ENCODE measurements at places on chromosomes 5 and 9. TPM values are rescaled to one million over a fixed set of nuclear protein-coding genes. Genes with fewer than 3 reads are reported as not detected.
A peak's percentile ranks its signal among the peaks of the same experiment; 100 is the strongest.

DNA sequence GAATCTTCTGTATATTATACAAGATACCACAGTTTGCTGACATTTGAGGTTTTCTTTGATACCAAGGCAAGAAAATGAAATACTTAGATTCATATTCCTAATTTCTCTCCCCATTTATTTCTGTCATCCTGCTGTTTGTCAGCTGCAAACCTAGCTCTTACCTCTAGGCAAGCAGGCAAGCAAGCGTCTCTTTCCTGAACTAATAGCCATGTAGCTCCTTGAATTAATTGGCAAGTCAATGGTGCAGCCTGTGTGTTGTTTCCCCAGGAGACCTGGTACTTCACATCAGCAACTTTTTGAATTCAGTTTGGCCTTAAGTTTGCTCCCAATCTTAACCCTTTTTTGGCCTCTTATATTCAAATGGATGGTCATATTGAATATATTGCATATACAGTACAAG is 573.6 kb upstream of the ARRDC3 start:
- no peaks in the 10 kb centered on the region for H3K36me3 ChIP-seq
- H3K27me3 ChIP-seq = no peaks in the 10 kb centered on the region
- H3K27ac ChIP-seq = no peak overlapping the region
- no peak for DNase-seq

DNA sequence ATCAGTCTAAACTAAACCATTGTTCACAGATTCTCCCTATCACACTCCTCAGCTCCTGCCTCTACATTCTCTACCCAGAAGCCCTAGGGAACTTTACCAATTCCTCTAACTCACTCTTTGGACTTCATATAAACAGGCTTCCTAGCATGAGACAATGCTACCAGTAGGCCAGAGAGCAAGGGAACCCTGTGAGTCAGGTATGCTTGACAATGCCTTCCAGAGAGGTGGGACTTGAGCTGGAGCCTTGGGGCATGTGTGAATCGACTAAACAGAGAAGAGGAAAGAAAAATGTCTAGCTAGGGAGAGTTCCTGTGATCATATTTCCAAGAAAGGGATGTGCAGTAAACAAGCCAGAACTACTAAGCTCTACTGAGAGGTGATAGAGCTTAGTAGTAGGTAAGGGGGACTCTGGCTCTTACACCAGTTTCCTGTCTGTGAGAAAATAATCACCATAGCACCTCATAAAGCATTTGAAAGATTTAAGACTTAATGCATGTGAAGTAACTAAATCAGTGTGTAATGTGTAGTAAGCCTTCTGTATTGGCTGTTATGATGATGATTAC is 6.4 kb upstream of the RFK start:
- no peaks in the 10 kb centered on the region for H3K36me3 ChIP-seq
- no peak overlapping the region for H3K4me3 ChIP-seq
- H3K27ac ChIP-seq = no peak overlapping the region
- H3K4me1 ChIP-seq = peaks cover 1% of the 10 kb centered on the region
- DNase-seq = no peak

- H3K36me3 ChIP-seq = no peaks in the 10 kb centered on the region
- H3K27ac ChIP-seq = no peak overlapping the region
- H3K4me1 ChIP-seq = no peaks in the 10 kb centered on the region
- no peak for DNase-seq
- no peak overlapping the region for H3K4me3 ChIP-seq
These were observed 399.2 kb upstream of the GRAMD2B start for GRCh38 chr5:126023994-126024441.

GRCh38 chr5:55159763-55160492 is at the start of gene GPX8:
Gene GPX8 (plus strand): TSS chr5:55160171. CDS start chr5:55160193, 22 bp downstream.
- DNase-seq = no peak
- no peaks in the 10 kb centered on the region for H3K27me3 ChIP-seq
- peak within 1 kb of the TSS; percentile 36 for H3K4me3 ChIP-seq
- H3K4me1 ChIP-seq = no peaks in the 10 kb centered on the region

DNA sequence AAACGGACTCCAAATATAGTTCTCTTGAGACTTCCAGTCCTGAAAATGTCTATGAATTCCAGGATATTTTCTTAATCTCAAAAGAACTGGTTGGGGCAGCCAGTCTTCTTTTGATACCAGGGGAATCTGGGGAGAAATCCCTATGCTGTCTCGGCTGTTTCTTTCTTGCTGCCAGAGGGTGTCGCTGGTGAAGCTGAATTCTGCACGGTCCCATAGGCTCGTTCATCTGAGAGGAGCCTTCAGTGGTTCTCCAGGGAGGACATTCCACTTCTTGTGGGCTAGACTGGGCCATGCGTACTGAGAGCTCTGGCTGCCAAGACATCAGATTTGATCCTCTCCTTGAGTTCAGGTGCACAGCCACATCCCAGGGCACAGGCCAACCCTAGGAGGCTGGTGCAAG is 155.0 kb upstream of the CLINT1 start:
- H3K4me3 ChIP-seq = no peak overlapping the region
- no peak for DNase-seq
- H3K27me3 ChIP-seq = no peaks in the 10 kb centered on the region
- H3K36me3 ChIP-seq = no peaks in the 10 kb centered on the region

- H3K4me3 ChIP-seq = no peak overlapping the region
- H3K4me1 ChIP-seq = no peaks in the 10 kb centered on the region
- no peak overlapping the region for H3K27ac ChIP-seq
- H3K27me3 ChIP-seq = no peaks in the 10 kb centered on the region
These were observed 586.3 kb downstream of the BRINP1 start for GRCh38 chr9:118782790-118783463.

- H3K27ac ChIP-seq = no peak overlapping the region
- no peaks in the 10 kb centered on the region for H3K4me1 ChIP-seq
- H3K27me3 ChIP-seq = no peaks in the 10 kb centered on the region
- DNase-seq = no peak
These were observed 62.4 kb downstream of the TNPO1 start for GRCh38 chr5:72878854-72879253.

- H3K27me3 ChIP-seq = no peaks in the 10 kb centered on the region
- H3K4me1 ChIP-seq = peaks cover 3% of the 10 kb centered on the region
- H3K4me3 ChIP-seq = no peak overlapping the region
- DNase-seq = no peak
- no peaks in the 10 kb centered on the region for H3K36me3 ChIP-seq
These were observed 65.5 kb upstream of the PCSK5 start for GRCh38 chr9:75824816-75825568.

DNA sequence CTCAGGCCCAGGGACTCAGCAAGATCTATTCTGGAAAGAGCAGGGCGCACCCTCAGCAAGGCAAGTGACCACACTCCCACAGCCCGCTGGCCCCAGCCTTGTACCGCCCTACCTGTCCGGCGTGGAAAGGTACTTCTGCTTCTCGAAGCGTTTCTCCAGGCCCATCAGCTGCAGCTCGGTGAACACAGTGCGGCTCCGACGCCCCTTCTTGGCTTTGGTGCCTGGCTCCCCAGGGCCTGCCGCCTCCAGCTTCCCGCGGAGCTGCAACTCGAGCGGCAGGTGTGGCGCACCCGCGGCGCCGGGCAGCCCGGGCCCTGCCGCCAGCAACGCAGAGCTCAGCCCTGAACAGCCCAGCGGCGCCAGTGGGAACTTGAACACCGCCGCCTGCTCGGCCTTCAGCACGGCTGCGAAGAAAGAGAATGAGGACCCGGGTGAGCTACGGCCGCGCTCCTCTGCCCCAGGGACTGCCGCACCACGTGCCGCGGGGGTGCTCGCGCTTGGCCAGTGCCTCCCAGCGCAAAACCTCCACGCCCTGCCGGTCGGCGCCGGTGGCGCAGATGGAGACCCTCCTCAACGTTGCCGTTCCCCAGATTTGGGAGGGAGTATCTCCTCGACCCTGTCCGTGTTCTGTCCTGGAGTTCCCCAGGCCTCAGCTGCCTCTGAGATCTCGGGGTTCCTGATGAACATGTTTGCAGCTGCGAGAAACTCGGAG is 2.2 kb downstream of the BARX1 start:
- no peak overlapping the region for H3K4me3 ChIP-seq
- H3K27me3 ChIP-seq = peaks cover 95% of the 10 kb centered on the region
- no peaks in the 10 kb centered on the region for H3K36me3 ChIP-seq
- DNase-seq = no peak

DNA sequence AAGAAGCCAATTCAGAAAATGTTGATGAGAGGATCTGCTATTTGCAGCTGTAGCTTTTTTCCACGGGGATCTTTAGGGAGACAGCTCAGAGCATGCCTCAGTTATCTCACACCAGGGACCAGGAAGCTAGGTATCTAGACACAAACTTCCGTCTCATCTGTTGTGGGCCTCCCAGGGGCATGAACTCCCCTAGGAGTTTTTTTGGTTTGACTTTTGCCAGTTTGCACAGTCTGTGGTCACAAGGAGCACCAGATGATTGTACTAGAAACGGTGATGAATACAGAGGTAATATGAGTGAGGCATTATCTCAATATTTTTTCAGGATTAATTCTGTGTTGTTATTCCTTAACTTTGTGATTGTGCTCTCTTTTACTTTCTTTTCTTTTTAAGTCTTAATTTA is 533.2 kb upstream of the SEMA6A start:
- H3K27me3 ChIP-seq = no peaks in the 10 kb centered on the region
- DNase-seq = no peak
- no peaks in the 10 kb centered on the region for H3K4me1 ChIP-seq
- no peak overlapping the region for H3K4me3 ChIP-seq
- H3K36me3 ChIP-seq = no peaks in the 10 kb centered on the region

- H3K36me3 ChIP-seq = peaks cover 10% of the 10 kb centered on the region
- no peak for DNase-seq
- no peaks in the 10 kb centered on the region for H3K27me3 ChIP-seq
- no peaks in the 10 kb centered on the region for H3K4me1 ChIP-seq
- H3K27ac ChIP-seq = no peak overlapping the region
These were observed 7.7 kb downstream of the CA9 start for GRCh38 chr9:35681341-35682002.

GRCh38 chr5:61200582-61201155 is 38.4 kb upstream of the SMIM15 start:
- H3K4me1 ChIP-seq = no peaks in the 10 kb centered on the region
- H3K27ac ChIP-seq = no peak overlapping the region
- no peaks in the 10 kb centered on the region for H3K36me3 ChIP-seq

DNA sequence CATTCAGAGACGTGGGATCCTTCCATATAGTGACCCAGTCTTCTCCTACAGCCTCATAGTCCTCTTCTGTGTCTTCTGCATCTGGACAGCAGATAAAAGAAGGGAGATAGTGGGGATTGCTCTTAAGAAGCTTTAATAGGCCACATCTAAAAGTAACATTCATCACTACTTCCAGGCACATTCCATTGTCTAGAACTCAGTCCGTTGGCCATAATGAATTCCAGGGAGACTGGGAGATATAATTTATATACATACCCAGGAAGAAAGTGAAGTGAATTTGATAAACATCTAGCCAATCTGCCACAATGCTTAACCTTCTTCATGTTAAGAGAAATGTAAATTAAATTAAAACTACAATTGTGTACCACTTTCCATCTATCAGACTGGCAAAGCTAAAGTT is 22.5 kb upstream of the GLIPR2 start:
- no peak overlapping the region for H3K4me3 ChIP-seq
- no peak overlapping the region for H3K27ac ChIP-seq
- DNase-seq = no peak
- H3K27me3 ChIP-seq = no peaks in the 10 kb centered on the region
- no peaks in the 10 kb centered on the region for H3K4me1 ChIP-seq
- H3K36me3 ChIP-seq = peaks cover 5% of the 10 kb centered on the region

DNA sequence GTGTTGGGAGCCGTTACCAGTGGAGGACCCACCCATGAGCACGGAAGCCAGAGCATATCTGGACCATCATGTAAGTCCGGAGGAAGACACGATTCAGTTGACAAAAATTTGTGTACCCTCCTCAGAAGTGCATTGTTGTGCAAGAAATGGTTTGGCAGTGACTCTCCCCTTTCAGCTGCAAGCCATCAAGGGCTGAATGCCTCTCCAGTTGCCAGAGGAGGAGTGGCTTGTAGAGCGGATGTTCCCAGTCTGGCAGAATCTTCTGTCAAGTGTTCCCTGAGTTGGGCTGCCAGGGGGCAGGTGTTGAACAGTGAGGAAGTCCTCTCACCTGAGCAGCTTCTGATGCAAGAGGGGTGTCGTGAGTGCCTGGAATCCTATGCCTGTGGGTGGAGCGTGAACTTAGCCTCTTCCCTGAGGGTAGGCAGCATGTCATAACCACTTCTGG is 27.6 kb upstream of the CDKN2AIPNL start:
- H3K36me3 ChIP-seq = no peaks in the 10 kb centered on the region
- peak overlapping the region; percentile 89 for H3K27ac ChIP-seq
- H3K4me1 ChIP-seq = peaks cover 36% of the 10 kb centered on the region
- no peak overlapping the region for H3K4me3 ChIP-seq
- no peaks in the 10 kb centered on the region for H3K27me3 ChIP-seq

GRCh38 chr5:146793709-146794108 is 84.8 kb downstream of the PPP2R2B start:
- no peaks in the 10 kb centered on the region for H3K36me3 ChIP-seq
- H3K27ac ChIP-seq = no peak overlapping the region
- no peak overlapping the region for H3K4me3 ChIP-seq
- no peak for DNase-seq
- peaks cover 6% of the 10 kb centered on the region for H3K4me1 ChIP-seq

- peaks cover 14% of the 10 kb centered on the region for H3K4me1 ChIP-seq
- H3K27me3 ChIP-seq = no peaks in the 10 kb centered on the region
- no peak for DNase-seq
- H3K27ac ChIP-seq = no peak overlapping the region
- no peaks in the 10 kb centered on the region for H3K36me3 ChIP-seq
- H3K4me3 ChIP-seq = no peak overlapping the region
These were observed 8.9 kb downstream of the RECK start for GRCh38 chr9:36045610-36046009.

DNA sequence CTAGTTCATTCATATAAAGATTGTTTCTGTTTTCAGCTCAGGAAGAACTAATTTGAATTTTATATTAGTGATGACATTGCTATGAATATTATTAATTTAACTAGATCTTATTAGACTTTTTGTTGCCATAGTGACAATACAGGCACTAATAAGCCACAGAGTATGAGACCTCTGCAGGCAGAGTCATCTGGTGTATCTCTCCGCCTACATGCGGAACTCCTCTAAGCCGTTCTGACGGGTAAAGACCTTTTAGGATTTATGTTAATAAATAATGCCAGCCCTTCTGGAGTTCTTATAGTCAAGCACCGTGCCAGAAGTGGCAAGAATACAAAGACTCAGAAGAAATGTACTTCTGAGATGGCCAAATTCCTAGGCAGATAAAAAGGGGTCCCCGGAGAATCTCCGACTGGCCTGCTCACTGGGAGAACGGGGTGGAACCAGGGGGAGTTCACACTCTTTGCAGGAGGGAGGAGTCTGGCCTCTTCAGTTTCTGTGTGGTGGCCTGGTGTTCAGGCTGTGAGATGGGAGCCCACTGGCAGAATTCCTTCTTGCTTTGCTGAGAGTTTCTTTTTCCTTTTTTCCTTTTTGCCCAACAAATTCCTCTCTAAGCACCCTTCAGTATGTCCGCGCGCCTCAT is 85.1 kb upstream of the IL12B start:
- no peaks in the 10 kb centered on the region for H3K36me3 ChIP-seq
- no peaks in the 10 kb centered on the region for H3K27me3 ChIP-seq
- H3K4me3 ChIP-seq = no peak overlapping the region
- no peak for DNase-seq
- H3K27ac ChIP-seq = no peak overlapping the region

Gene SH3RF2
- total RNA-seq = 12.4 TPM

Gene TRMO
- 17.3 TPM for total RNA-seq

Gene TLE1
- 19.2 TPM for total RNA-seq

Gene NTNG2
- total RNA-seq = 7.6 TPM
